ENCODE measurements at places on chromosomes 3 and 15. TPM values are rescaled to one million over a fixed set of nuclear protein-coding genes. Genes with fewer than 3 reads are reported as not detected.

NTRK3 gene
- total RNA-seq = 0.51 TPM

GLCE gene
- total RNA-seq = 2.5 TPM

CKMT1A gene
- total RNA-seq = 0.48 TPM

STRIT1 gene
- not detected for total RNA-seq

GOLGA8O gene
- 1.7 TPM for total RNA-seq

PLSCR5 gene
- total RNA-seq = not detected

FRMD4B gene
- 78.0 TPM for total RNA-seq

PTPN9 gene
- total RNA-seq = 32.3 TPM

GRCh38 chr3:59263152-59263551, 213.3 kb upstream of the CFAP20DC start:
- H3K36me3 ChIP-seq = no peaks in the 10 kb centered on the region
- H3K27ac ChIP-seq = no peak overlapping the region
- H3K4me3 ChIP-seq = no peak overlapping the region
- DNase-seq = no peak

GRCh38 chr3:141218926-141219325, 12.7 kb upstream of the PXYLP1 start:
- no peak overlapping the region for H3K4me3 ChIP-seq
- no peaks in the 10 kb centered on the region for H3K36me3 ChIP-seq
- DNase-seq = no peak
- no peak overlapping the region for H3K27ac ChIP-seq
- H3K27me3 ChIP-seq = peaks cover 26% of the 10 kb centered on the region
- no peaks in the 10 kb centered on the region for H3K4me1 ChIP-seq

- H3K36me3 ChIP-seq = no peaks in the 10 kb centered on the region
- H3K27ac ChIP-seq = no peak overlapping the region
- H3K4me3 ChIP-seq = no peak overlapping the region
- no peak for DNase-seq
Measured at GRCh38 chr3:127108796-127109195, 84.1 kb upstream of the PRR23E start.

- no peak overlapping the region for H3K27ac ChIP-seq
- H3K27me3 ChIP-seq = no peaks in the 10 kb centered on the region
- peaks cover 18% of the 10 kb centered on the region for H3K4me1 ChIP-seq
Measured at GRCh38 chr3:183261151-183261724, 8.2 kb downstream of the B3GNT5 start.

GRCh38 chr3:100210772-100211135, 50.0 kb upstream of the TBC1D23 start:
- no peak overlapping the region for H3K4me3 ChIP-seq
- H3K27ac ChIP-seq = peak overlapping the region; percentile 64
- H3K4me1 ChIP-seq = peaks cover 21% of the 10 kb centered on the region
- H3K36me3 ChIP-seq = peaks cover 7% of the 10 kb centered on the region
- no peak for DNase-seq

GRCh38 chr3:152260026-152260425, 8.7 kb upstream of the MBNL1 start:
- no peak overlapping the region for H3K4me3 ChIP-seq
- no peak for DNase-seq
- peaks cover 76% of the 10 kb centered on the region for H3K4me1 ChIP-seq
- peak overlapping the region; percentile 27 for H3K27ac ChIP-seq
- H3K27me3 ChIP-seq = no peaks in the 10 kb centered on the region

DNA sequence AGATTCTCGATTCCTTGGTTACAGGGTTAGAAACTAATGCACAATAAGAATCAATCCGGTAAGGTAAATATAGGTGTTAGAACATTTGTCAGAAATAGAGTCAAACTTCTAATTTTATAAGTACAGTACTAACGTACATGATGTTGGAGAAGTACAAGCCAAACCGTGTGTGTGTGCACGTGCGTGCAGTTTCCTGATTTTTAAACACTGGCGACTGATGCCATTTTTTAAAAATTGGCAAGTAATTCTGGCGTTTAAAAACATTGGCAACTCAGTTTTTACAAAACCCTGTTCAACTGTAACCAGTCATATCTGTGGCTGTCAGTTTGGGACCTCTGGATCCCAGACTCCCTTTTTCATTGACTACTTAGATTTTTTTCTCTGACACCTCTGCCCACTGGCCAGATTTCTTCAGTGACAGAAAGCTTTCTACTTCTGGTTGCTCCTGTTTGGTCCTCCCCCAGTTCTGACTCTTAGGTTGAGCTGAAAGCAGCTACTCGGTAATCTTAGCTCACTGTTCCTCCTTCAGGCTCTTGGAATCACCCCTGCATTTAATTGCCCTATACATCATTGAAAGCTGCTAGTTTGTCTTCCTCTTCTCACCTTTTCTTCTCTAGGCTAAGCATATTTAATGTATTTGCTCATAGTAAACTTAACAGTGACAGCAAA, 843 bp downstream of the ATG7 start:
- H3K4me3 ChIP-seq = peak overlapping the region; percentile 90
- H3K4me1 ChIP-seq = peaks cover 43% of the 10 kb centered on the region
- H3K36me3 ChIP-seq = peaks cover 37% of the 10 kb centered on the region
- H3K27ac ChIP-seq = peak overlapping the region; percentile 93

DNA sequence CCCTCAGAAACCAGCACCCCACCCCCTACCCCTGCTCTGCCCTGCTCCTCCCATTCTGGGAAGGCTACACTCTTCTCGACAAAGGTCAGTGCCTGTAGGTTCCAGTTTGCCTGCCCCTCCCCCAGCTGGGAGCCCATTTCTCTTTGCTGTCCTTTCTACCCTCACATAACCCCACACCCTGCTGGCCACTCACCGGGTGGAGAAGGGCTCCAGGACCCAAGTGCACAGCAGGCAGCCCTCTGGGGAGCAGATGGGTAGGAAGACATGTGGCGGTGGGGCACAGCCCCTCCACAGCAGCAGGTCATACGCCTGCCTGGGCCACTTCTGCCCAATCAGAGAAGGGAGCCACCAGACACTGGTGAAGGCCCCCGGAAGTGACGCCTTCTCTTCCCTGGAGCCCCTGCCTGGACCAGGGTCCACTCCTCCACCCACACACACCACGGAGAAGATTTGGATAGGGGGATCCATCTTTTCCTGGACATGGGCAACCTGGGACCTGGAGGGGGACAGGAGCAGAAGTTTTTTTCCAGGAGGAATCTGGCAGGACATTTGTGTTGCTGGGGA, at the start of gene THPO:
THPO (minus strand) TSS at position 326 of the 564 bp plus-strand sequence. CDS start 1,948 bp downstream, outside the sequence.
- DNase-seq = no peak
- H3K4me3 ChIP-seq = peak within 1 kb of the TSS; percentile 58
- H3K36me3 ChIP-seq = no peaks in the 10 kb centered on the region
- H3K27ac ChIP-seq = no peak within 1 kb of the TSS
- peaks cover 67% of the 10 kb centered on the region for H3K27me3 ChIP-seq

DNA sequence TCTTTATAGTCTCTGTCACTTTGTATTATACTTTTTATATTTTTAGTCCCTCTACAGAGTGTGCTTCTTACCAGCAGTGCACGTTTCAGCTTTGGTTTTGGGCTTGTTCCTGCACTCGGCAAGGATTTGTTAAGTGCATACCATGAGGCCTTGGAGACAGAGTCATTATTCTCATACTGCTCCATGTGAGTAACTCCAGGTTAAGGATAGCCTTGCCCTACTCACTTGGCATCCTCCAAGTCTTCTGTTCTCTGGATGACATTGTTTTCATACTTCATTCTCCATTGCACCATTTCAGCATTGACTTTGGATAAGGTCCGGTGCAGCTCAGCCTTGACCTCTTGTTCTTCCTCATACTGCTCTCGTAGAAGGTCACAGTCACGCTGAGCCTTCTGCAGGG, 96.4 kb downstream of the MYH15 start:
- H3K27me3 ChIP-seq = peaks cover 10% of the 10 kb centered on the region
- H3K27ac ChIP-seq = no peak overlapping the region
- DNase-seq = no peak
- no peaks in the 10 kb centered on the region for H3K4me1 ChIP-seq
- no peaks in the 10 kb centered on the region for H3K36me3 ChIP-seq
- no peak overlapping the region for H3K4me3 ChIP-seq

GRCh38 chr15:69624816-69625215, 172.2 kb downstream of the RPLP1 start:
- no peak overlapping the region for H3K27ac ChIP-seq
- no peak for DNase-seq
- H3K27me3 ChIP-seq = peaks cover 12% of the 10 kb centered on the region
- peaks cover 4% of the 10 kb centered on the region for H3K4me1 ChIP-seq
- no peaks in the 10 kb centered on the region for H3K36me3 ChIP-seq

DNA sequence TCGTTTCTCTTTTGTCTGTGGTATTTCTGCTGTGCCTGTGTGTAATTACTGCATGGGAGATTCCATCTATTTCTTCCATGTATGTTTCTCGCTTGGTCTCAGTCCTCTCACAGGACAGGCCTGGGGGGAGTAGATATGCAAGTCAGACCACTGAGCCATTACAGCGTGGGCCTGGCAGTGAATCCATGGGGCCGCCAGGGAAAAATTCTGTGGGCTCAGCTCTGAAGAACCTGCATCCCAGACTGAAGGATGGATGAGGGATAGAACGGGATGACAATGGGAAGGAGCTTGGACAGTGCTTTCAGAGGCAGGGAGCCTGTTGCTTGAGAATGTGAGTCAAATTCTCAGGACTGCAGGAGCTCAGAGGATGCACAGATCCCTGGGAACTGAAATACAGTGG, 24.8 kb downstream of the GRAMD2A start:
- H3K27ac ChIP-seq = no peak overlapping the region
- H3K27me3 ChIP-seq = peaks cover 12% of the 10 kb centered on the region
- no peaks in the 10 kb centered on the region for H3K36me3 ChIP-seq
- H3K4me3 ChIP-seq = no peak overlapping the region

- H3K27ac ChIP-seq = no peak overlapping the region
- H3K36me3 ChIP-seq = peaks cover 31% of the 10 kb centered on the region
- H3K27me3 ChIP-seq = no peaks in the 10 kb centered on the region
- no peak overlapping the region for H3K4me3 ChIP-seq
Measured at GRCh38 chr3:138771585-138771984, 63.1 kb downstream of the PIK3CB start.

GRCh38 chr15:92819278-92820235, 80.6 kb upstream of the CHD2 start:
- H3K27me3 ChIP-seq = no peaks in the 10 kb centered on the region
- H3K27ac ChIP-seq = peak overlapping the region; percentile 94
- H3K4me3 ChIP-seq = peak overlapping the region; percentile 82

DNA sequence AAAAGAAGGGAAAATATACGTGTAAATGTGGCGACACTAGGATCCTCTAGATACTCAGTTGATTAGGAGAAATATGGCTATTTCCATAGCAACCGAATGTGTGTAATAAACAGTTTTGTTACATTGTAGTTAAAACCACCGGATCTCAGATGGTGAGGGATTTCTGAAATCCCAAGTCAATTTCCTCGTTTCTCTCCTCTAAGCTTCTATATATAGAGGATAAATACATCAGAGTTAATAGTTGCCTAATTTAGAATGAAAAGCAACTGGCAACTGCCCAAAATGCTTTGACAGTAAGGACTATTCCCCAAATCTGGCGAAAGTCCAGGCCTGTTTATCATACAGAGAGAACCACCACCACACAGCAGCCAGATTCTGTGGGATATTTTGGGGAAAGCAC, 112.6 kb downstream of the GABRB3 start:
- H3K36me3 ChIP-seq = no peaks in the 10 kb centered on the region
- no peaks in the 10 kb centered on the region for H3K4me1 ChIP-seq
- H3K4me3 ChIP-seq = no peak overlapping the region
- no peak overlapping the region for H3K27ac ChIP-seq

GRCh38 chr3:188695241-188695640, 476.5 kb upstream of the TPRG1 start:
- no peak overlapping the region for H3K27ac ChIP-seq
- no peak for DNase-seq
- H3K4me3 ChIP-seq = no peak overlapping the region
- peaks cover 2% of the 10 kb centered on the region for H3K27me3 ChIP-seq
- peaks cover 22% of the 10 kb centered on the region for H3K4me1 ChIP-seq

DNA sequence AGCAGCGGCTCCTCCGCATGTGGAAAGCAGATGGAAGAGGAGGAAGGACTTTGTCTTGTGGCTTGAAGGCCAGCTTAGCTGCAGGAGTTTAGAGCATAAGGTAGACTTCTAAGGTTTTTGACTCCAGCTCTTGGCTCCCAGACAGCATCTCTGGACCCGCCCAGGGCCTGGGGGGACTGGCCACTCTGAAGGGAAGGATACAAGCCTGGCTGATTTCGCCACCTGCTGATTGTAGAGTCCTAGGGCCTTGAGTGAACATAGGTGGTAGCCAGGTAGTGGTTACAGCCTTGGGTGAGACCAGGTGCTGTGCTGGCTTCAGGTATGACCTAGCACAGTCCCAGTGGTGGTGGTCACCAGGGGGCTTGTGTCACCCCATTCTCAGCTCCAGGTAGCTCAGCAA, 48.4 kb upstream of the RPL35A start:
- H3K36me3 ChIP-seq = no peaks in the 10 kb centered on the region
- H3K27me3 ChIP-seq = no peaks in the 10 kb centered on the region
- no peak overlapping the region for H3K4me3 ChIP-seq
- DNase-seq = no peak

DNA sequence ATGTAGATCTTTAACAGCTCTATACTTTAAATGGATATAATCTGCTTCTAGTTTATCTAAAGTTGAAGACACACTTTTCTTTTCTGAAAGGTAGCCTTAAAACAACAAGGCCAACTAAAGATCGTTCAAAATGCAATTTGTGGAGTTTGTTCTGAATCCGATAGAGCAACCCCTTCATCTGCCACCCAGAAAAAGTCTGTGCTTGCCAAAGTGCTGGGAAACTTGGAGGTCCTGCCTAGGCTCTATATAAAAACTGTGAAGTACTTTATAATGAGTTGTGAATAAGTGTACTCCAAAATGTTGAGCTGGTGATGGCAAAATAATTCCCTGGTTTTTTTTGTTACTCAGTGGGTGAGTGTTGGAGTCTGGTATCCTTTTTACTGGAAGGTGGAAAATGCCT, 12.5 kb downstream of the GLDN start:
- H3K36me3 ChIP-seq = no peaks in the 10 kb centered on the region
- H3K4me1 ChIP-seq = peaks cover 1% of the 10 kb centered on the region
- H3K27ac ChIP-seq = no peak overlapping the region
- no peak for DNase-seq
- peaks cover 20% of the 10 kb centered on the region for H3K27me3 ChIP-seq
- H3K4me3 ChIP-seq = no peak overlapping the region

DNA sequence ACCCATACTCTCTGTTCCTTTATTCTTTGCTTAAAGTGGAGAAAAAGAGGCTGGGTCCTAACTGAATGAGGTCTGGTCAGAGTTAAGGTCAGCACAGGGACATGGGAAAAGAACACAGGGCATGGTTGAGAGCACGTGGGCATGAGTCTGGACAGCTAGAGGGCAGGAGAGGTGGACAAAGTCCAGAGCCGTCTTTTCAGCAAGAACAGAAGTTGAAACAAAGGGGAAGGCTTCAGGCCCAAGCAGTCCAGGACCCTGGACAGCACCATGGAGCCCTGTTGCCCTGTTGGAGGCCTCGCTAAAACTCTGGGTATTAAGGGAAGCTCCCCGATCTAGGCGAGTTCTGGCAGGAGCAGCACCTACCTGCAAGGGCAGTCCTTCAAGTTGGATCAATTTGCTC, 50.7 kb downstream of the XYLB start:
- no peak overlapping the region for H3K27ac ChIP-seq
- DNase-seq = no peak
- no peak overlapping the region for H3K4me3 ChIP-seq
- H3K27me3 ChIP-seq = no peaks in the 10 kb centered on the region
- H3K4me1 ChIP-seq = no peaks in the 10 kb centered on the region

DNA sequence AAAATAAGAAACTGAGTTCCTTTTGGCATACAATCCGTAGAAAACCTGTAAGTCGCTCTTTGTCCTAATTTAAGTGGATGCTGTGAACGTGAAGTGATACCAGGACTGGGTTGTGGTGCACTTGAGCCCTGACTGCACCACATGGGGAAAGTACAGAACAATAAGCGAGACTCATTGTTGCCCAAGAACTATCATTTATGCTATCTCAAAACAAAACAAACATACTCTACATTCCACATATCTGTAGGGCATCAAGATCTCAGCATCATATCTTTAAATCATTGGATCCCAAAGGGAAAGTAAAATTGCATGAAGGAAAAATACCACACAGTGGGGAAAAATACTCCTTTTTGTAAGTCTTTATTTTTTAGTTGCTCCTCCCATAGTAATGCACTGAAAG, 580.3 kb downstream of the MECOM start:
- no peaks in the 10 kb centered on the region for H3K4me1 ChIP-seq
- no peak overlapping the region for H3K4me3 ChIP-seq
- H3K27me3 ChIP-seq = no peaks in the 10 kb centered on the region
- no peak for DNase-seq
